ENCODE measurements at places on chromosomes 1 and 21.
A peak's percentile ranks its signal among the peaks of the same experiment; 100 is the strongest.

DNA sequence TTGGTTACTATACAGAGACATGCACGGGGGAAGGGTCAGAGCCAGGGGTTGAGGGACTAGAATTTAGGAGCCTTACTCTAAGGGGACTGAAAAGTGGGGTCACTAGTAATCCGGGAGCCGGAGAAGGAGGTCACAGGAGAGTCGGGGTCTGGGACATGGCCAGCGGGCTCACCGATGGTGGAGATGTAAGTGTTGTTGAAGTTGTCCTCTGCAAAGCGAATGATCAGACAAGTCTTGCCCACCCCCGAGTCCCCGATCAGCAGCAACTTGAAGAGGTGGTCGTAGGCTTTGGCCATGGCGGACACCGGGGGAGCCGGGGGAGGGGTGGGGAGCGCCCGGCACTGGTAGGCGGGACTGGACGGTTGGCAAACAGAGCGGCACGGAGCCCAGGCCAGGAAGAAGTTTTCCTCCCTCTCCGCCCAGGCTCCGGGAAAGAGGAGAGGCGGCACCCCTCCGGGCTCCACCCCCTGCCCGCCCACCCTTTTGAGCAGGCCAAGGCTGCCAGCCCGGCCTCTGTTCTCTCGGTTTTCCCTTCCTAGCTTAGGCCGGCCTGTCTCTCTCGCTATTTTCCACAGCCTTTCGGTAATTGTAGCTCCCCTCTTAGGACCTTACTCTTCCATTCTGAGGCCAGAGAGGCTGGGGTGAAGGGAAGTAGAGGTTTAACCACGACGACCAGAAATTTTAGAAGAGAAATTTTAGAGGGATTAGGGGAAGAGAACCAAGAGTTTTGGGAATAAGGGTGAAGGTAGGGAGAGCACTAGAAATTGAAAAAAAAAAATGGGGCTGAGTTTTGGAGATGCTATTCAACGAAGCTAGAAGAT, at the start of gene RAB13:
Gene RAB13 (minus strand): TSS at position 399 of the 821 bp plus-strand sequence. CDS start 103 bp downstream, at position 296.
- DNase-seq, result no peak

DNA sequence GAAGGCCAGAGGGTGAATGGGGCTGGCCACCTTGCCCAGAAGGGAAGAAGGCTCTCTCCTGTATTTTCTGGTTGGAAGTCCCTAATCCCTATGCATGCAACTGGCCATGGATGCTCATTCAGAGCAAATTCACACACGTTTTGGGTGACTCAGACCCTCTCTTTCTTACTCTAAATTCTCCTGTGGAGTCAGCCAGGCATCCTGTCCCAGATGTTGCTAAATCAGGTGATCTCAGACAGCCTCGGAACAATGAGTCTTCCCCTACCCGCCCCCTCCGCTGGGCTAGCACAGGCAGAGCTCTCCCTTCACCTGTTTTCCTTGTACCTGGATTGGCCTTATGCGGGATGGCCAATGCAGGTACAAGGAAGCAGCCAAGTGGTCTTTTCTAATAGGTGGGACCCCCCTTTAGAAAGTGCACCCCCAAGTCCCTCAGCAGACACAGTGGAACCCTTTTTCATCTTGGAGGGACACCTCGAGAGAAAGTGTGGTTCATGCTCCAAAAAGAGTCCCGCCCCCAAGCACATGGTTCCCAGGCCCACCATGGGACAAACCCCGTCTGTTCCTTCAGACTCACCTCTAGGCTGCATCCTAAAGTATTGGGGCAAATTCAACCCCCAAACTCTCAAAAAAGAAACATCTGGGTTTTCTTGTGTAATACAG, 8.6 kb downstream of the S100A6 start:
- no peak for DNase-seq

- no peak for DNase-seq
Observed at GRCh38 chr1:194420706-194421105, 1234.3 kb upstream of the B3GALT2 start.

DNA sequence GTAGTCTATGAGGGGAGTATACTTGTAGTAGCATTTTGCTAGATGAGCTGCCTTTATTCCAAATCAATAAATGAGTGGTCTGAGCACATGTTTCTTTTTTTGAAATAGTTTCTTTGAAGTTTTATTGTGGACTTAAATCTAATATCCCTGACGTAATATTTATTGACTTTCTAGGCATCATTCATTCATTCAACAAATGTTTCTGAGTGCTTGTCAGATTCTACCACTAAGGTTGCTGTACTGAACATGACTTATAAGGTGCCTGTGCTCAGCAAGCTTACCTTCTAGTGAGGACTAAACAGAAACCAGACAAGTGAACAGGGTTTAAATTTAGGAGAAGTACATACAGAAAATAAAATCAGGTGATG, 68.4 kb downstream of the POU2F1 start:
- DNase-seq, result no peak

DNA sequence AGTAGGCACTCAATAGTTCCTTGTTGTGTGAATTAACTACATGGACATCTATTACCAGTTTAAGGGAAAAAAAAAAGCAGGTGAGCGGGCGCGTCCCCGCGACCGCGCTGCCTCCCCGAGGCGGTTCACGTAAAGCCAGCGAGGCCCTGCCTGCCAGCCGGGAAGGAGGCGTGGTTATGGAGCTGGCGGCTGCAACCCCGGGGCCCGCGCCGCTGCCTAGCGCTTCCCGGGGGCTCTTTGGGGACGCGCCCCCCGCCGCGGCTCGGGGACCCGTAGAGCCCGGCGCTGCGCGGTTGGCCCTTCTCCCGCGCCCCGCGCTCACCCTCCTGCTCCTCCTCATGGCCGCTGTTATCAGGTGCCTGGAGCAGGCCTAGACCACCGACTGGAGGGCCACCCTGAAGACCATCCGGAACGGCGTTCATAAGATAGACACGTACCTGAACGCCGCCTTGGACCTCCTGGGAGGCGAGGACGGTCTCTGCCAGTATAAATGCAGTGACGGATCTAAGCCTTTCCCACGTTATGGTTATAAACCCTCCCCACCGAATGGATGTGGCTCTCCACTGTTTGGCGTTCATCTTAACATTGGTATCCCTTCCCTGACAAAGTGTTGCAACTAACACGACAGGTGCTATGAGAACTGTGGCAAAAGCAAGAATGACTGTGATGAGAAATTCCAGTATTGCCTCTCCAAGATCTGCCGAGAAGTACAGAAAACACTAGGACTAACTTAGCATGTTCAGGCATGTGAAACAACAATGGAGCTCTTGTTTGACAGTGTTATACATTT, 2.6 kb upstream of the CC2D1B start:
- DNase-seq, result peak; percentile 53

GRCh38 chr1:204065986-204066300, 7.0 kb upstream of the SOX13 start:
- DNase-seq, result no peak

GRCh38 chr1:57926025-57926552, 502.2 kb upstream of the DAB1 start:
- no peak for DNase-seq

GRCh38 chr1:46554597-46555381, 3.3 kb upstream of the KNCN start:
- no peak for DNase-seq

GRCh38 chr1:26780344-26780957, 7.3 kb upstream of the PIGV start:
- no peak for DNase-seq

DNA sequence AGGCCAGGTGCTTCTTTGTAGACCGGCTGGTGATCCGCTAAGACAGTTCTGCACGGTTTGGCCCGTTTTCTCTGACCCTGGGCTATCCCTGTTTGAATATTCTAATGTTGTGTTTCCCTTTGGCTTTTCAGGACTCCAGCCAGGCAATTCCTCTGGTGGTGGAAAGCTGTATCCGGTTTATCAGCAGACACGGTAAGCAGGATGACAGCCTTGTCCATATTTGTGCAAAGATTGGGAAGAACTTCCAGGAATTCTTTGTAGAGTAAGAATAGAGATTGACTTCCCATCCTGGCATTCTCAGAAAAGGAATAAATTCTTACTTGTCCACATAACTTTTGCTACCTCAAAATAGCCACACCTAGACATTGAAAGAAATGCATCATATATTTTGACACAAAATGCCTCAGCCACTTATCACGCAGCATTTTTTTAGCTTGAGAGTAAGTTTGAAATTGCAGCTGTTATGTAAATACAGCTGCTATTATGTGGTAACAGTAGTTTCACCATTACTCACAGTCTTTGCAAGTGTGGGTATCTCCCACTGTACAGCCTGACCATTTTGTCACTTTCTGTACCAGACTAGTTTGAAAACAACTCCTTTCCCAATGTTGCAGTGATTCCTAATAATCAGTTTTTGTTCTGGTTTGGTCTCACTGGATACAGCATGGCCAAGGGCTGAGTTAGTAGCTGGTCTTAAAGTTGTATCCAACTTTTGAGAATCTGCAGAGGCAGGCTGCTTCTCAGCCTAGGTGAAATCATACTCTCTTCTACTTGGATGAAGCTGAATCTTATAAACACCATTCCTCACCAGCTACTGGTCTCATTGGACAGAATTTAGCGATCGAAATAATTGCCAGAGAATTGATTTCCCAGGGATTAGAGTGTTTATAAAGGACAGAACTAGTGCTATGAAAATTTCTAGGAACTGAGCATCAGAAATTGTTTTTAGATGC, 40.0 kb upstream of the IKBKE start:
- no peak for DNase-seq

DNA sequence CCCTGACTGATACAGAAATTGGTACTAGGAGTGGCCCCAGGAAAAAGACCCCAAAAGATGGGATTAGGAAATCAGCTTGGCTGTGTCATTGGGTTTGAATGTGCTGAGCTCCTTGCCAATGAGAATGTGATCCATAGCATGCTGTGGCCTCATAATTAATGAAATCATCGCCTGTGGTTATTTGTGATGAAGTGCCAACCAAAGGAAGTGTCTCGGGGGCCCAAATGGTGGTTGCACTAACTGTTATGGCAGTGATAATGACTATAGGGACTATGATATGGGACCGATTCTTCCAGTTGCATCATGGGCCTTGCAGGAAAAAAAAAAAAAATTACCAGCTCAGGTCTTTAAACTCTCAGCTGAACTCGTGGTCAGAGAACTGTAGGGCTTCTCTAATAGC, 15.4 kb upstream of the ZDHHC18 start:
- no peak for DNase-seq

DNA sequence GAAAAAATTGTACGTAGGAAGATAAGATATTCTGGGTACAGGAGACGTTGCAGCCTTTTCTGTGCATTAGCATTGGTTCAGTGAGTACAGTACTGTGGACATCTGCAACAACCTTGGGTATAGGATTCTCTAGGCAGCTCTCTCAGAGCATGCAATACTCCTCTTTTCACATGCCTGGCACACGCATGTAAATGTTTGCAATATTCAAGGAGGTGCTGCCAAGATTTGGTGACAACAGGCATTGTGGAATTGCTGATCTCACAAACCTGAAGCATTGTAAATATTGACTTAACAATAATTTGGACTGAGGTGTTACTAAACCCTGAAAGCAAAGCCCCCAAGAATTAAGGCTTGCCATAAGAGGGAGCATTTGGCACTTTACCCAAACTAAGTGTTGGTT, 126.8 kb downstream of the GRIK1 start:
- DNase-seq, result no peak

DNA sequence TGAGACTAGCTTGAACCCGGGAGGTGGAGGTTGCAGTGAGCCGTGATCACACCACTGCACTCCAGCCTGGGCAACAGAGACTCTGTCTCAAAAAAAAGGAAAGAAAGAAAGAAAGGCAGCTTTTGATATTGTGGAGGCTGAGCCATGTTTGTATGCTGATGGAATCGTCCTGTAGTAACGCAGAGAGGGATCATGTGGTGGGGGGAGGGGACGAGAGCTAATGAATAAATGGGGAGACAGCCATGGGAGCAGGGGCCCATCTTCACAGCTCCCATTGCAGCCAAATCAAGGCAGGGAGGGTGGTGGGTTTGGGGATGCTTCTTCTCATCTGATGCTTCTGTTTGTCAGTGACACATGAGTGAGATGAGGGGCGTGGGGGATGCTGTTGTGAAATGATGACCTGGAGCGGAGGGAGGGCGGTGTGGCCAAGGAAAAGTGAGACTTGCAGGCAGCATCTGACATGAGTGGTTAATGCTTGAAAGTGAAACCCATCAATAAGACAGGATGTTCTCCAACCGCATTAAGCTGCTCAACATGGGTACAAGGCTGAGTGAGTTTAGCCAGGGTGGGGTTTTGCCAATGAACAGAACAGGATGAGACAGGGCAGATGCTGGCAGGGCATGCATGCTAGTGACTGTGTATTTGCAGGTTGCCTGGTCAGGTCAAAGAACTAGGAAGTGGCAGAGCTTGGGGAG, 16.7 kb downstream of the SPATA21 start:
- peak; percentile 22 for DNase-seq

- no peak for DNase-seq
Observed at GRCh38 chr1:119778359-119778758, 9.7 kb upstream of the HMGCS2 start.

GRCh38 chr1:246773213-246773641, 49.0 kb downstream of the SCCPDH start:
- no peak for DNase-seq

- no peak for DNase-seq
Observed at GRCh38 chr1:244826712-244827111, 8.7 kb upstream of the COX20 start.

DNA sequence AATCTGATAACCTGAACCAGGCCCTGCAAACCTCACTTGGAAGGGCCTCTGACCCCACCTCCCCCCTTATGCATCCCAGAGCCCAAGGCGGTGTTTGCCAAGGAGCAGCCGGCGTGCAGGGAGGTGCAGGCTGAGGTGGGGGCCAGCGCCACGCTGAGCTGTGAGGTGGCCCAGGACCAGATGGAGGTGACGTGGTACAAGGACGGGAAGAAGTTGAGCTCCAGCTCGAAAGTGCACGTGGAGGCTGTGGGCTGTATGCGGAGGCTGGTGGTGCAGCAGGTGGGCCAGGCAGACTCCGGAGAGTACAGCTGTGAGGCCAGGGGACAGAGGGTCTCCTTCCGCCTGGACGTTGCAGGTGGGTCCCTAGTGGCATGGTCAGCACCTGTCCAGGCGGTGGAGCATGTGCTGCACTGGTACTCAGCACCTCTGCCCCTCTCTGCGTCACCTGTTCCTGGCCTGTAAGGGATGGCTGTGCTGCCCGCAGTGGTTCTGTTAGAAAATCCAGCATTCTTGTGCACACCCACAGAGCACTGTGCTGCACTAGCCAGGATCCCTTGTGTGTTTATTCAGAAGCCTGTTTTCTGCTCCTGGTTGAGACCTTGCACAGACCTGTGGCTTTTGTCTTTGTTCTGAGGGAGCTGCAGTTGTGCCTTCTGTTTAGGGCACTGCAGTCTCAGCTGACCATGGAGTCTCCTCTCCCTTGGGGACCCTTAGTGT, 11.6 kb downstream of the OBSCN start:
- no peak for DNase-seq

DNA sequence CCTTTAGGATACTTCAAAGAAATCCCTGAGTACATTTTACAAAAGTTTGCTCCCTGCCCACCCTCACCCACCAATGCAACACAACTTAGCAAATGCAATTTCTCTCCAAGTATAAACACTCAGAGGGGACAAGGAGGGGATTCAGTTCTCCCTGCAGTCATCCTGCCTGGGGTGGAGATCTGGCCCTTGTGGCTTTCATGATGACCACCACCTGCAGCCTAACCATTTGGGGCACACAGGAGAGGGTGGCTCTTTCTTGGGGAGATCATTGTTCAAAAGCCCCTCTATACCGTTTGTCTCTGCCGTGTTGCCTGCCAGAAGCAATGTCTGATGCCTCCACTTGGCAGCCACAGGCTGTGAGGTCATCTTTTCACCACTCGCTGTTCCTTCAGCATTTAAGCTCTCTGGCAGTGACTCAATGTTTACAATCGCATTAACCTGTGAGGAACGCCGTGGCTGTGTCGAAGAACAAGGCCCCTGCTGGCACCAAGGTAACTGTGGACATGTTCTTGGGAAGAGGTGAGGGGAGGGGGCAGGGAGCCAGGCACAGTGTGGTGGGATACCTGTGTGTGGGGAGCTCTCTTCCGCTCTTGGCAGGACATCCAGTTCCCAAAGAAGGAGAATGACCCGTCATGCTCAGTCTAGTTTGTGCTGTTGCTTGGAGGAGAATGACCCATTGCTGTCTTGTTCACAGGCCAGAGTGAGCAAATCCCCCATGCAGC, 103.9 kb upstream of the DUSP10 start:
- DNase-seq, result no peak

Data from T-cell (primary cell).